ENCODE measurements at places on chromosomes 16 and 17.
A peak's percentile ranks its signal among the peaks of the same experiment; 100 is the strongest.

DNA sequence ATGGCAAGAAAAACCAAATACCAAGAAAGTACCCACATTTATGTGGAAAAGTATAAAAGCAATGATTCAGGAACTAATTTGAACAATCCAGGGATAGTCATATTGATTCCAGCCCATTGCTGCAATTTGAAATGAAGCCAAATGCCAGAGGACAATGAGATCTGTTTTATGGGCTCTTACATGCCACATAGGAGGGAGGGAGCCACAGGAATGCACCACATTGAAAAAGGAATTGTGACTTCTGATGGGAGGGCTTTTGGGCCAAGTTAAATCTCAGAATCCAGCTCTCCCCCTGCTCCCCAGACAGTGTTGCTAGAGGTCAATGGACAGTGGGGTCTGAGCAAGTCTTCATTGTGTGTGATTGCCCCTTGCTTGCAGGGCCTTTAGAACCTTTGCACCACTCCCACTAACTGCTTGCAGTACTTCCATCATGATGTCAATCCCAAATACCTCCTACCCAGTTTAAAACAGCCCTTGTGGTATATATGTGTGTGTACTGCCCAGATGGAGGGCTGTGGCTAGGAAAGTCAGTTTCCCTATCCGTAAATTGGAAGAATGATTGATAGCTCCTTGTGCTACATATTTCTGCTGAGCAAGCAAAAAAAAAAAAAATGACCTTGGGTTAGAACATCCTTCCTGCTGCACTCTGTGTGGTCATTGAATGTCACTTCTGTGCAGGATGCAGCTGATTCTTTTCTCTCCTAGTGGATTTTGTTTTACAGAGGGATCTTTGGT is 406.8 kb downstream of the UTP18 start:
- no peaks in the 10 kb centered on the region for H3K36me3 ChIP-seq
- H3K27ac ChIP-seq, result no peak overlapping the region
- no peak overlapping the region for H3K4me3 ChIP-seq
- H3K4me1 ChIP-seq, result no peaks in the 10 kb centered on the region
- H3K27me3 ChIP-seq, result no peaks in the 10 kb centered on the region

DNA sequence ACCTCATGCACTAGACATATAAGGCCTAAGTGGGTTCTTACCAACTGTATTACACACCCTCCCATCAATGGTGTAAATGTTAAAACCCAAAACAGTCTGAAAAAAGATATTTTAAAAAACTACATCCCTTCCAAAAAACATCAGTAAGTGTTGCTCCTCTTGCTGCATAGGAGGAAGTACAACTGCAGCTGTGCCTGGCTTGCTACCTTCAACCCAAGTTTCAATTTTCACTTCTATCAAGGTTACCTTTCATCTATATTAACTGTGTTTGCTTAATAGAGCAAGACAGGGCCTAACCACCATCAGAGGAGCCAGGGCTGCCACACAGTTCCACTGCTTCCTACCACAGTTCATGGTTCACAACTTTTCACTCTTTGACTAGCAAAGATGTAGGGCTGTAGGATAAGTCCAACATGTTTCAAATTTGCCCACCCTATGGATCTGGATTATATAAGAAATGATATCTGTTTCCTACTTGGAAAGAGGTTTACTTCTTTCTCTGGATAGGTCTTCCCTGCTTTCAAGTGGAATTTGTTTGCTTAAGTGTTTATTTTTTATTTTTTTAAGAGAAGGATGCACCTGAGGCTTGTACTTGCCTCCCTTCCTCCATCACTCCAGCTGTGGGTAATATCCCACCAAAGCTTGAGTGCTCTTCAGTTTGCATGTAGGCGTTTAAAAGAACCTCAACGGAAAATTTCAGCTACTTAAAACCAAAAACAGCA is 56.7 kb downstream of the GRB7 start:
- H3K36me3 ChIP-seq, result no peaks in the 10 kb centered on the region
- H3K27me3 ChIP-seq, result no peaks in the 10 kb centered on the region
- no peaks in the 10 kb centered on the region for H3K4me1 ChIP-seq

DNA sequence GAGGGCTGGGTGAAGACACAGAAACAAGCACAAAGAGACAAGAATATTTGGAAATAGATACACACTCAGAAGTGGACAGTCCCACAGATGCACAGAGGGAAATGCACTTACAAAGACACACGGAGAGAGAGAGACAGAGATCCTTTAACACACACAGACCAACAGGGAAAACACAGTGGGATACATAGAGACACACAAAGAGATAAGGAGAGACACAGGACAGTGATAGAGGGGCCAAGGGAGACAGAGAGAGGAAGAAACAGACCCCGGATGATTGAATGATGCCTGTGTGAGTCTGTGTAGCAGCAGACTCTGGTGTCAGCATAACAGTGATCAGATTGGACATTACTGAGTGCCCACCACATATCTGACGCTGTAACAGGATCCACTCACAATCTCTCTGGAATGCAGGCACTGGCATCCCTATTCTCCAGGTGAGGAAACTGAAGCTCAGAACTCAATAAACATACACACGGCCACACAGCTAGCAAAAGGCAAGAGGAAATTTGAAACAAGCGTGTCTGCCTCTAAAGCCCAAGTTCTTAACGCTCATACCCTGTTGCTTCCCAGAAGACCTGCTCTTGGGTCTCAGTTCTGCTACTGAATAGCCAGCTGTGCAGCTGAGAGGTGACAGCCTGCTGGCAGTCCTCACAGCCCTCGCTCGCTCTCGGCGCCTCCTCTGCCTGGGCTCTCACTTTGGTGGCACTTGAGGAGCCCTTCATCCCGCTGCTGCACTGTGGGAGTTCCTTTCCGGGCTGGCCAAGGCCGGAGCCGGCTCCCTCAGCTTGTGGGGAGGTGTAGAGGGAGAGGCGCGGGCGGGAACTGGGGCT is 186.3 kb upstream of the NLRP1 start:
- H3K4me3 ChIP-seq, result no peak overlapping the region
- no peak overlapping the region for H3K27ac ChIP-seq
- no peaks in the 10 kb centered on the region for H3K36me3 ChIP-seq
- no peaks in the 10 kb centered on the region for H3K27me3 ChIP-seq

- no peak overlapping the region for H3K4me3 ChIP-seq
- peaks cover 26% of the 10 kb centered on the region for H3K36me3 ChIP-seq
- no peaks in the 10 kb centered on the region for H3K27me3 ChIP-seq
- H3K27ac ChIP-seq, result no peak overlapping the region
- no peak for DNase-seq
Measured at GRCh38 chr16:87417528-87417910, 25.4 kb downstream of the MAP1LC3B start.

DNA sequence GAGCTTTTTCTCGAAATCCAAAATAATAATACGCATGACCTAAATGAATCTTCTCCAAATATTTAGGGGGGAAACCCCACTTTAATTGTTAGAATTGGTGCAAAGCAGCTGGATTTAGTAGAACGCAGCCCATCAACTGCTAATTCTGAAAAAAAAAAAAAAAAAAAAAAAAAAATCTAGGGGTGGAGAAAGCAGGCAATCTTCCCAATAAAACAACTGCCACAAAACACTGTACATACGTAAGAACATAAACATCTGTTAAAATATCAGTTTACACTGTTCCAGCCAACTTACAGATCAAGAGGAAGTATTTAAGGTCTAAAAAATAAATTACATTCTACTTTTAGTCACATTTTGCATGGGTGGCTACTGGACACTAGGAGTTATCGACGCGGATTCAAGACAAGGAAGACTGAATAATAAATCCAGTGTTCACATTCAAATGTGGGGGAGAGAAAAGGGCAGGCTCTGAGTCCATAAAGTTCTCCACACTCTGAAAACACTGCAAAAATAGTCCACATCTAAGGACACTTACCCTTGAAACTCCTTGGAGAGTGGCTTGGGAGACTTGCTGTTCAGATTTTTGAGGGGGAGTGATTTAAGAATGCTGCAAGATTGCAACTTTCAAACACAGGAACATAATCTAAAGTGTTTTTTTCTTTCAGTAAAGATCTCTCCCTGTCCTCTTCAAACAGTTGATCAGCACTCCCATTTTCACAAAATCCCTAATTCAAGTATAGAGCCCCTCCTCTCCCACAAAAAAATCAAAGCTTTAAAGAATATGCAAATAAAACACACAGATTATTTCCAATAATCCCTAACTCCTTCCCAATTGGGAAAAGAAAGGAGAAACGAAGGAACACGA is 1.3 kb downstream of the APPBP2 start:
- no peaks in the 10 kb centered on the region for H3K27me3 ChIP-seq
- no peaks in the 10 kb centered on the region for H3K36me3 ChIP-seq

GRCh38 chr17:8629371-8630226 is 926 bp downstream of the MYH10 start:
- peak overlapping the region; percentile 94 for H3K4me3 ChIP-seq
- H3K36me3 ChIP-seq, result no peaks in the 10 kb centered on the region
- H3K27me3 ChIP-seq, result no peaks in the 10 kb centered on the region
- peak; percentile 31 for DNase-seq
- peaks cover 6% of the 10 kb centered on the region for H3K4me1 ChIP-seq

DNA sequence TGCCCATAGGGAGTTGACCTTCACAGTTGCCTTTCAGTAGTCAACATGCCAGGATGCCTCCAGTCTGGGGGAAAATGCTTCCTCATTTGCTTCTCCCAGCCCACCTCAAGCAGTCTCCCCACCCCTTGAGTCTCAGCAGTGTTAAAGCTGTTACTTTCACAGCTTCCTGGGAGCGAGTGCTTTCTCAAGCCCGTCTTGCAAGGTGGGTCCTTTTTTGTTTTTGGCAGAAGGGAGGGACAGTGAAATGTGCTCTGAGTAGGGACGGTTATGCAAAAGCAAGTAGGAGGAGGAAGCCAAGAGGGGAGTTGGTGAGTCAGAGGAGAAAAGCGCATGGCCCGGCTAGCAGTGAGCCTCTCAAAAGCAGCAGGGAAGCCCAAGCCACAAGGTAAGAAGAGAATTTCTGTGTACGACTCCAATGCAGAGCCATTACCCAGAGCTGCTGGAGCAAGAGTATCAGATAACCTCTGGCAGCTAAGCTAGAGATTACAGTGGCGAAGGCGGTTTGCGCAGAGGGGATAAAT is at the start of gene CHST4:
Gene CHST4 (plus strand): TSS at position 316 of the 521 bp plus-strand sequence. CDS start 10,252 bp downstream, outside the sequence.
- no peak within 1 kb of the TSS for H3K27ac ChIP-seq
- H3K4me1 ChIP-seq, result no peaks in the 10 kb centered on the region
- H3K4me3 ChIP-seq, result no peak within 1 kb of the TSS
- H3K27me3 ChIP-seq, result no peaks in the 10 kb centered on the region

DNA sequence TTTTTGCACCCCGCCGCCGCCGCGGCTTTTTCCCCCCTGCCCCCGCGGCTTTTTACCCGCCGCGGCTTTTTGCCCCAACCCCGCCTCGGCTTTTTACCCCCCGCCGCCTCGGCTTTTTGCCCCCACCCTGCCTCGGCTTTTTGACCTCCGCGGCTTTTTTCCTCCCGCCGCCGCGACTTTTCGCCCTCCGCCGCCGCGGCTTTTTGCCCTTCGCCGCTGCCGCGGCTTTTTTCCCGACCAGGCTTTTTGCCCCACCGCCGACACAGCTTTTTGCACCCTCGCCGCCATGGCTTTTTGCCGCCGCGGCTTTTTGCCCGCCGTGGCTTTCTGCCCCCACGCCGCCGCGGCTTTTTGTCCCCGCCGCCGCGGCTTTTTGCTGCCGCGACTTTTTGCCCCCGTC is 137.0 kb upstream of the TP53TG3D start:
- H3K27me3 ChIP-seq, result no peaks in the 10 kb centered on the region
- no peak for DNase-seq
- no peaks in the 10 kb centered on the region for H3K36me3 ChIP-seq
- H3K4me3 ChIP-seq, result no peak overlapping the region
- no peaks in the 10 kb centered on the region for H3K4me1 ChIP-seq

DNA sequence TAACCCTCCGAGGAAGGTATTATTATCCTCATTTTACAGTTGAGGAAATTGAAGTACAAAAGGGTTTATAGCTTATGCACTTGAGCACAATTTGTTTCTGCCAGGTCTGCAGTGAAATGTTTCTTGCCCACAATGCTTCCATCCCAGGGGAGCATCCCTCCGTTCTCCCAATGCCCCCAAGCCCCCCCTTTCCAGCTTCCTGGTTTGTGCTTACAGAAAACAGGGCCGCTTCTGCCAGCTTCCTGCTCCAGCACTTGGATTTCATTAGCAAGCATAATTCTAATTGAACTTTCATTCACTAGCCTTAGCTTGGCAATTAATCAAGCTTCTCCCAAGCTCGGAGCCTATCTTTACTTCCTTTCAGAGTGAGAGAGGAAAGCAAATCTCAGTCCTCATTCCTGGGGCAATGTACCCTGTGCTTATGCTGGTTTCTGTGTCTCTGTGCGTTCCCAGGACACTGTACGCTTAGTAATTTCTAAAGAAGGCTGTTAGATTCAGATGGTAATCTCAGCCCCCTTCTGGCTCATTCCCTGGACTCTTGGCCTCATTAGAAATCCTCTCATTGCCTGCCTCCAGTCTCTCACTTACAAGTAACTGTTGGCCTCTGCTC is 141.6 kb downstream of the HS3ST2 start:
- no peaks in the 10 kb centered on the region for H3K27me3 ChIP-seq
- no peaks in the 10 kb centered on the region for H3K36me3 ChIP-seq
- no peak for DNase-seq
- no peak overlapping the region for H3K4me3 ChIP-seq
- H3K27ac ChIP-seq, result no peak overlapping the region

DNA sequence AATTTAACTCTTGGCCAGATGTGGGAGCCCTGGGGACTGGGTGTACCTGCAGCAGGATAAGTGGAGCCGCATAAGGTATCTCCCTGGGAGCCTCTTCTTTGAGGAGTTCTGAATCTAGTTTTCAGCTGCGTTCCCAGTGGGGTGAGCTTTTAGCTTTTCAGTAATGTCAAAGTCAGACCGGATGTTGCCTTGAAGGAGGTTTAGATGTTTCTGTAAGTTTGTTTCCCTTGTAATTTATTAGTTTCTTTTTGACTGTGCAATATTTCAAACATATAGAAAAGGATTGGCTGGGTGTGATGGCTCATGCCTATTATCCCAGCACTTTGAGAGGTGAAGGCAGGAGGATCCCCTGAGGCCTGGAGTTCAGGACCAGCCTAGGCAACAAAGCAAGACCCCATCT is 98.6 kb upstream of the EEF2KMT start:
- no peak overlapping the region for H3K27ac ChIP-seq
- H3K4me3 ChIP-seq, result no peak overlapping the region
- H3K27me3 ChIP-seq, result no peaks in the 10 kb centered on the region
- no peaks in the 10 kb centered on the region for H3K4me1 ChIP-seq

DNA sequence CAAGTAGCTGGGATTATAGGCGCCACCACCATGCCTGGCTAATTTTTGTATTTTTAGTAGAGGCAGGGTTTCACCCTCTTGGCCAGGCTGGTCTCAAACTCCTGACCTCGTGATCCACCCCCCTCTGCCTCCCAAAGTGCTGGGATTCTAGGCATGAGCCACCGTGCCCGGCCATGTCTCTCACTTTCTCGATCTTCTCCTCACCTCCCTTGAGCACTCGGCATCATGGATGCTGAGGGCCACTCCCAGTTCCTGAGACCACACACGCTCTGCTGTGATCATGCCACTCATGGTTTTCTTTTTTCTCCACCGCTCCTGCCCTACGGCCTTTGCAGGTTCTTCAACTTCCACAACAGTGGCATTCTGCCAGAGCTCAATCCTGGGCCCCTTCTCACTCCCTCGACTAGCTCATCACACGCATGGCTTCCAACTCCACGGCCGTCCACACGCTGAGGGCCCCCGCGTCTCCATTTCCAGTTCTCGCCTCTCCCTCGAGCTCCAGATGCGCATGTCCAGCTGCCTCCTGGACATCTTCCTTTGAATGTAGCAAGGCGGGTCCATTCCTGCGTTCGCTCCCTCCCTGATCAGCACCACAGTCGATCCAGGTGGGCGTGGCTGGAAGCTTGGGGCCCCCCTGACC is 5.5 kb upstream of the NCBP3 start:
- DNase-seq, result no peak
- H3K4me1 ChIP-seq, result no peaks in the 10 kb centered on the region
- no peaks in the 10 kb centered on the region for H3K36me3 ChIP-seq
- H3K4me3 ChIP-seq, result no peak overlapping the region
- H3K27ac ChIP-seq, result no peak overlapping the region

Measured in fibroblast of lung (primary cell).